ENCODE measurements at places on chromosomes 12 and 14.

GRCh38 chr14:101972126-101972866 lies 7.9 kb downstream of the DYNC1H1 start:
- DNase-seq, result peak; percentile 99

DNA sequence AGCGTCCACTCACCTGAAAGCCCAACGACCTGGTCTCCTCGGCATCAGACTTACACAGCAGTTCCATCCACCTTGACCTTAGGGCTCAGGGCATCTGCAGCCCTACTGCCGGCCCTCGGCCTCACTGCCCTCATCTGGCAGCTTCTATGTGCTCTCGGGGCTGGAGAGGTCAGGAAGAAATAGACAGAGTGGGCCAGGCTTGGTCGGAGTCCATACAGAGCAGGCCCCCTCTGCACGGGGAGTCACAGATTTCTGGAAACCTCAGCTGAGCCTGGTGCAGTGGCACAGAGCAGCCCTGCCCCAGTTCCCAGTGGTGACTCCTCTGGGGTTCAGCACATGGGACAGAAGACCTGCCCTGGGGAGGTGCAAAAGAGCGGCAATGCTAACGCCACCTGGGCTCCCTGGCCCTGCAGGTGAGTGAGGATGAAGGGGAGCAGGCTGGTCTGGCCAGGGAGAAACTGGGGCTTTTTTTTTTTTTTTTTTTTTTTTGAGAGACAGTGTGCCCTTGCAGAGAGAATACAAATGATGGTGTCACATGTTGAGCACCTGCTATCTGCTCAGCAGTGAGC lies 190.1 kb upstream of the PRMT8 start:
- no peak for DNase-seq

- DNase-seq, result no peak
Observed at GRCh38 chr14:95136631-95137030, 20.7 kb downstream of the DICER1 start.

- DNase-seq, result no peak
Observed at GRCh38 chr12:117347588-117347987, 13.8 kb downstream of the NOS1 start.
